Cortex of kidney (tissue), 1 donor: ENCODE measurements at places on chromosomes 2 and 18.

DNA sequence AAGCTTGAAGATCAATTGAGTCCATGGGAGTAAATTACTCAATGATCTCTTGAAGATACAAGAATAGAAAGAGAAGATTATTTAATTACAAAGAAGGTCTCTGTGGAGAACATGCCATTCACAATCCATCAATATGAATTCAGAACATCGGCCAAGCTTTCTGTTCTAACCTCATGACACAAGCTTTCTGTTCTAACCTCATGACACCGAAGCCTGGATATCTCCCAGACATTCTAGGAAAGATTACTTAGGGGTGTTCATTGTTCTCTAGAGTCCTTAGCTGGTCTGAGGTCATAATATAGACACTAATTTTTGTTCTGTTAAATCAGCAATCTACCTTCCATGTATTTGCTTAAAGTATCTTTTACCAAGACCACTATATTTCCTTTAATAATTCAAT, 95.5 kb downstream of the RDH14 start:
- no peak for DNase-seq

DNA sequence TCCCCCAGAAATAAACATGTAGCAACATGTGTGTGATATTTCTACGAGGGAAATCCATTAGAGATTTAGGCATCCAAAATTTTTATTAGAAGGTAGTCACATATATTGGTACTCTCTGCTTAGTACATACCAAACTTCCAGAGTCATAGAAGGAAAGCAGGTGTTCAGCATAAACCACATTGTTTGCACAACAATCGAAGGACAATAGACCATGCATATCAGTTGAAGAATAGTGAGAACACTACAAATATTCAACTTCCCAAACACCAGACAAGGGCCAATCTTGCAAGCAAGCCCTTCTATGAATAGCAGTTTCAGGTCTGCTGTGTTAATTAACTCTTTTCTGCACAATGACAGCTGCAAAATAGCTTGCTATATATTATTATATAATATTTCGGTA, 702.2 kb downstream of the ERBB4 start:
- no peak for DNase-seq

DNA sequence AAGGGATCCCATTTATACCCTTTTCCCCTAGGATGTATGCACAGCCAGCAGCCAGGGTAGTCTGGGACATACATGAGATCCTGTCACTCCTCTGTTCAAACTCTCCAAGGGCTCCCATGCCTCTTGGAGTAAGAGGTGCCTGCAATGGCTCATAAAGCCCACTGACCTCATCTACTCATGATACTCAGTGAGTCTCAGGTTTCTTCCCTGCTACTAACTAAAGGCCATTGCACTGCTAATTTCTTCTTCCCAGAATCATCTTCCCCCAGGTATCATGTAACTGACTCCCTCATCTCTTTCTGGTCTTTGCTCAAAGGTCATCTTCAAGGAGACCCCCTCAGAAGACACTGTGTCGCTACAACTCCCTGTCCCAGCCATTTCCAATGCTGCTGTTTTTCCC, 68.2 kb downstream of the CCBE1 start:
- DNase-seq, result no peak

DNA sequence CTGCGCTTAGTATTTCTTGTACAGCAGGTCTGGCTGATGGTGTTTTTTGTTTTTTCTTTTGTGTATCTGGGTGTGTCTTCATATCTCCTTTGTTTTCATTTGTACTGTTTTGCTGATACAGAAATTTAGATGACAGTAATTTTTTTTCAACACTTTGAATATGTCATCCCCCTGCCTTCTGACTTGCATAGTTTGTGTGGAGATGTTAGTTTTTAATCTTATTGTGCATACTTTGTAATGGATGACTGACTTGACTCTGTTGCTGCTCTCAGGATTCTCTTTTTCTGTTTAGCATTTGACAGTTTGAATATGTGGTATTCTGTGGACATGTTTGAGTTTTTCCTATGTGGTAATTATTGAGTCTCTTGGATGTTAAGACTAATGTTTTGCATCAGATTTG, 161.3 kb downstream of the ZNF407 start:
- no peak for DNase-seq

DNA sequence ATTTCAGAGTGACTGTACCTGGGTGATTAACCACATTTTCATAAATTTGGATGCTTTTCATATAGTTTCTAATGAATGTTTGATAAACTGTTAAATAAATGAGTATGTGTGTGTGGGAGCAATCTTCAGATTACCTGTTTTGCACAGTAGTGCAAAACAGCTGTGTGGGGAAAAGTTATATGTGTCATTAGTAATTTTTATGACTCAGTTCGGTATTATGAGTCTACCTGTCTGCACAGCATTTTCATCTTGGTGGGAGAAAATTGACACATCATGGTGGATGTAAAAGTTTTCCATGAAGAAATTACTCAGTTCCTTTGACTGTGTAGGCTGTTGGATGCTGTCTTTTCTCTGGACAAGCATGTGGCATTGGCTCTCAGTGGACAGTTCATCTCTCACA, 43.8 kb downstream of the LTBP1 start:
- no peak for DNase-seq

DNA sequence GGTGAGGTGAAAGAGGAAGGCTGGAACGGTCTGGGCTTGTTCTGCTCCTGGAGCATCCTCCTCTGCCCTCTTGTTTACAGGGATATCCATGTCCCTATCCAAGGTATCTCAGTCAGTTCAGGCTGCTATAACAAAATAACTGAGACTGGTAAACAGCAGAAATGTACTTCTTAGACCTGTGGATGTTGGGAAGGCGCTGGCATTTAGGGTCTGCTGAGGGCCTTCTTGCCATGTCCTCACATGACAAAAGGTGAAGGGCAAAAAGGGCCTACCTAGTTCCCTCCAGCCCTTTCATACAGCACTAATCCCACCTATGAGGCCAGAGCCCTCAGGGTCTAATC, 65.6 kb downstream of the INPP4A start:
- DNase-seq, result no peak

DNA sequence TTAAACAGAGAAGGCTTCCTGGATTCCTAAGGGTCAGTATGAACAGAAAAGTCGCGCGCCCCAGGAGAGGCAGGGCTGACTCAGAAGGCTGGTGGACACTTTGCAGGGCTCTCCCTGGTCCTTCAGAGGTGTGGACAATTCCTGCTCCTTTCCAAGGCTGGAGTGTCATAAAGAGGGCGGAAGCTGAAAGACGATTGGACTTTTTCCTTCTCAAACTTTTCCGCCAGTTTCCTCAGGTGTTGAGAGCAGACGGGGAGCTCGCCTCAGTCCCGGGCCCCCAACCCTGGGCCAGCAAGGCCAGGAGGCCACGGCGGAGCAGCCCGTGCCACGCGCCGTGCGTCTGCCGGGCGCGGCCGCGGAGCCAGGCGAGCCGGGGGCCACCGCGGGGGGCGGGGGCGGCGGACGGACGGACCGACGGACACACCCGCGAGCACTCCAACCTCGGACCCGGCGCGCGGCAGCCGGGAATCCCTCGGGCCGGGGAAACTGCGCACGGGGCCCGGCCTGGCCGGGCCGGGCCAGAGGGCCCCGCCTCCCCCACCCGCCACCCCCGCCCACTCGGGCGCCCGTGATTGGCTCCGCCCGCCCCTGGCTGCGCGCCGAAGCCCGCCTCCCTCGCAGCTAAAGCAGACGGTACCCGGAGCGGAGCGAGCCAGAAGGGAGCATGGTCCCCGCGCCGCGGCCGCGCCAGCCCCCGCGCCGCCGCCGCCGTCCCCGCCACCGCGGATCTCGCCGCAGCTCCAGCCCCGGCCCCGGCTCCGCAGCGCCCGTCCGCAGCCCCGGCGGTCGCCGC, at the start of gene KLHL29:
Gene KLHL29, plus strand, starts transcription at position 629 of the 793 bp plus-strand sequence. CDS start 177,018 bp downstream, outside the sequence.
- no peak for DNase-seq

- DNase-seq, result no peak
These were observed 157.7 kb downstream of the HNMT start for GRCh38 chr2:138121666-138122661.

DNA sequence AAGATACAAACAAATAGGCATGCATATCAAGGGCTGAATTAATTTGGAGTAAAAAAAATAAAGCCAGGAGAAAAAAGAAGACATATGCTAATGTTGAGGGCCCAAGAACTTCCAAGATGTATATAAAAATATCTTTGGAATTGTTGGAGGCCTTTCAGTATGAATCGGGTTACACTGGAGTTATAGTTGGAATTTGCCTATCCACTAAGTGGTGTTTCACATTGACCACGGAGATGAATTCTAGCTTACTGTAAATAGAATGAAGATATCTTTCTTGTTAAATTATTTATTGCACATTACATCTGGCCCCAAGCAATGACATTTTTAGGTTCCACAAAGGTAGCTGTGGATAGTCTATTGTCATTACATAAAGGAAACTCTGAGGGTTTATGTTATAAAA, 38.5 kb upstream of the TRIB2 start:
- no peak for DNase-seq

GRCh38 chr2:168926621-168927386, 25.7 kb downstream of the G6PC2 start:
- no peak for DNase-seq

GRCh38 chr2:189302274-189302948, 122.8 kb upstream of the COL5A2 start:
- DNase-seq, result no peak

DNA sequence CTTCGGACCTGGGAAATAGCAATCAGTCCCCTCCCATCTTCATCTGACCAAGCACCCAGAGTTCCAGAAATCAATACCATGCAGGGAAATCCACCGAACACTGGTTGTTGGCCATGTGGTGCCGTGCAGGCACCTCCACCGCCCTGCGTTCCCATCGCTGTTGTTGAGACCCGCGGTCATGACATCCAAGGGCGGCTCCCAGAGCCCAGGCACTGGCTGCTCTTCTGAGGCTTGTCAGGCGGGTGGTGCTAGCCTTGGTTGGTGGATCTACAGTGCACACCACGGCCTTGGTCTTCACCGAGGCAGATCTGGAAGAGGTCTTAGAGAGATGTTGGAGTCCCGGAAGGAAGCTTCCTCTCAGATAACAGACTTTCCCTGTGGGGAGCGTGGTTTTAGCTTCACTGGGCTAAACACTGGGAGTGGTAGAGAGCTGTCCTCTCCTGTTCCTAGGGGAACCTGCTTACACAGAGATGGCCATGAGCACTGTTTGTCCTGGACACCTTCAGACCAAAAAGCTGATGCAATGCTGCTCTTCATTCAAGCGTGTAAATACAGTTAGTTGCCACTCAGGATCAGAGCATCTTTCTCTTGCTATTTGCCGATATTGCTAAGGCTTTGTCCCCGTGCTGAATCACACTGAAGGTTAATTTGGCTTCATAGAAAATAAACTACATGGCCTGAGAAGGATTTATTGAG, 58.3 kb downstream of the SMIM21 start:
- no peak for DNase-seq

GRCh38 chr2:175414882-175415487, 233.5 kb upstream of the ATP5MC3 start:
- no peak for DNase-seq

- DNase-seq, result no peak
These were observed 171.0 kb downstream of the OSR1 start for GRCh38 chr2:19187323-19188020.

DNA sequence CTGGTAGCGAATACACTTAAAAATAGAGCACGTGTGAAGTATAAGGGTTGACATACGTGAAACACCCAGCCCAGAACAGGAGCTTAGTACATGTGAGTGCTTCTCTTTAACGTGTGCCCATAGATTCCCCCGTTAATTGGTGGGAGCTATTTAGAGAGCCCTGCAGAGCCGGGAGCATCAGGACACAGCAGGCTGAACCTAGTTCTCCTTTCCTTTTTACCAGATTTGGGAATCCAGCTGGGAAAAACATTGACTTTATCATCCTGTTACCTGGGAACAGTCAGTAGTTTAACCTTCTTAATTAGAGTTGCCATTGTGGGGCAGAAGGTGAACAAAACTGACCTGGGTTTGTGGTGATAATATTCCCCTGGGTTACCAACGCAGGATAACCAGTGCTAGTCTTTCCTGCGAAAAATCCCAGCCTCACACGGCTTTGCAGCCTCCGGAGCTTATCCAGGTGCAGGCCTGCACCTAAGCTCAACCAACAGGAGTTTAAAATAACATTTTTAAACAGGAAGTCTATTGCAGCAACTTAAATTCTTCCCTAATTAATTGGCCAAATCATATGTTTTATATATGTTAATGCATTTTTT, 78.1 kb upstream of the SPTBN1 start:
- no peak for DNase-seq

DNA sequence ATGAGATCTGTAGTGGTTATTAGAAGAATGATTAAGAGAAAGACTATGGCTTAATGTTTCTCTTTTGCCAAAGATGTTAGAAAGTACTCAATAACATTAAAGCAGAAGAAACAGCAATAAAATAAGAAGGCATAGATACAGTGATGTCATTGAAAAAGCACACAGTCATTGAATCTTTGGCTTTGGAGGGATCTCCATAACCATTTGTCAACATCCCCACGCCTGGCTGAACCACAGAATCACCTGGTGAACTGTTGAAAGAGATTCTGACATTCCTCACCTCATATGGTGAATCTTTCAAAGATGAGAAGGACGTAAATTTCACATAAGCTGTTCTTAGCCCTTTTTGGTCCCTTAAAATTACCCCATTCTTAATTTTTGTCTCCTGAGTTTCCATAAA, 324.6 kb upstream of the NRP2 start:
- no peak for DNase-seq

DNA sequence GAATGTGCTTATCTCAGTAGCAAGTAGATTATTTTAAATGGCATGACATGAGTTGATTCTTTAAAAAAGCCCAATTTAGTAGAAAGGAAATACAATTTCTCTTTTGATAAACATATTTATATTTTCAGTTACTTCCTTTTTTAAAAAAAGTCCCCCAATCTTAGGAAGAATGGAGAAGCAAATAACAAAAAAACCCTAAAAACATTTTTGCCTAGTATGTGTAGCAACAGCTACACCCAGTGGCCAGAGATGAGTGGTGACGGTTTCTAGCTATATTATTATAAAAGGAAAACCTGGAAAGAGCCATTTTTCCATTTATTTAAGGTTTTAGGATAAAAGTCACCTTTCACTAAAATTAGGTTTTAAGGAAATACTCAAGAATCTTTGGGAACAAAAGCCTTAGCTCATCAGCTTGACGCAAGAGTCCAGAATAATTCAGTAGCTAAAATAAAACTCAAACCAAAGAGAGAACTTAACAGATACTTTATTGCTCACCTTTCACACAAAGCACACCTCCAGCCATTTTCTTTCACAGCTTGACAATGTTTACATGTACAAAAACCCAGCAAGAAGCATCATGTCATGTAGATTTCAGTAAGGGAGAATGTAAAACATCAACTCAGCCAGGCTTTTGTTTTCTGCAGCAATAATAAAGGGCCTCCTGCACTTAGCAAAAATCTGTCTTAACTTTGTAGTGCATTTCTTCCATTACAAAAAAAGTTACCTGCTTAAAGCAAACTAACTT, 15.7 kb downstream of the FAM98A start:
- no peak for DNase-seq

- no peak for DNase-seq
These were observed 384.5 kb downstream of the MTX2 start for GRCh38 chr2:176653479-176654443.

DNA sequence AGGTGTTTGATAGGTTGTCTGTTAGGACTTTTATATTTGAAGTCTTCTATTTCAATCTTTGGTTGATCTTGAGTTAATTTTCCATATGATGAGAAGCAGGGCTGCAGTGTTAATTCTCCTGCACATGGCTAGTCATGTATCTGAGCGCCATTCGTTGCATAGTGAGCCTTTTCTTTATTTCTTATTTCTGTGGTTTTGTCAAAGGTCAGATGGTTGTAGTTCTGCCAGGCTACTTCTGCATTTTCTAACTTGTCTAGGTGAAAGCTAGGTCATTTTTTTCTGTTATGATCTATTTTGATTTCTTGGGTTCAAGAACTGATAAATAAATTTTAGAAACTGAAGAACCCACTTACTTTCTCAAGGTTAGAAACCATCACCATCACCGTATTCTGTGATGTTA, 56.7 kb downstream of the CCDC74A start:
- DNase-seq, result no peak

- DNase-seq, result no peak
These were observed 105.0 kb upstream of the ATP8B1 start for GRCh38 chr18:57908092-57908491.
